G401 (cell line): ENCODE measurements at places on chromosomes 1 and 21. TPM values are rescaled to one million over a fixed set of nuclear protein-coding genes. Genes with fewer than 3 reads are reported as not detected.

DNA sequence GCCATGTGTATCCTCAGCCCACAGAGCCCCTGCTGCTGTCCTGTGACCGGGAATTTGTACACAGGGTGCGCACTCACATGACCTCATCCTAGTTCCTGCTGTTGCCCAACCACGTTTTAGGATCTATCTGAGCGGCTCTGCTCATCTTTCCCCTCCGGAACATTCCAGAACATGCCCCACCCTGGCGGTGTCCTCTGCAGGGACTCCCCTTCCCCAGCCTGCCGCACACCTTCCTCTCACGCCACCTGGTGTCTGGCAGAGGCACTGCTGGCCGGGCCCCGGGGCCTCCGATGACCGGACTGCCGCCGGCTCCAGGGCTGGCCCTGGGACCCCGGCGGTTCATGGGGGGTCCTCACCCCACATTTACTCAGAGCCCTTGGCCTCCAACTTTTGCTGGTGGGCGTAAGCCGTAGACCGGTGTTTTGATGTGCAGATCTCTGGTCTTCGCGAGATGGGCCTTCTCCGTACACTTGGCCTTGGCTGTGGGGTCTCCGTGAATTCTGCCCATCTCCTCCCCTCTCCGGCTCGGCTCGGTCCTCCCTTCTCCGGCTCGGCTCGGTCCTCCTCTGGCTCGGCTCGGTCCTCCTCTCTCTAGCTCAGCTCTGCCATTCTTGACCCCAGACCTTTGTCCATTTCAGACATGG is 29.5 kb downstream of the ARHGEF16 start:
- no peak for DNase-seq

- DNase-seq = no peak
Observed at GRCh38 chr1:30984991-30985503, 76.5 kb upstream of the SDC3 start.

Gene PLA2G5
- total RNA-seq = not detected in 2 replicates

DNA sequence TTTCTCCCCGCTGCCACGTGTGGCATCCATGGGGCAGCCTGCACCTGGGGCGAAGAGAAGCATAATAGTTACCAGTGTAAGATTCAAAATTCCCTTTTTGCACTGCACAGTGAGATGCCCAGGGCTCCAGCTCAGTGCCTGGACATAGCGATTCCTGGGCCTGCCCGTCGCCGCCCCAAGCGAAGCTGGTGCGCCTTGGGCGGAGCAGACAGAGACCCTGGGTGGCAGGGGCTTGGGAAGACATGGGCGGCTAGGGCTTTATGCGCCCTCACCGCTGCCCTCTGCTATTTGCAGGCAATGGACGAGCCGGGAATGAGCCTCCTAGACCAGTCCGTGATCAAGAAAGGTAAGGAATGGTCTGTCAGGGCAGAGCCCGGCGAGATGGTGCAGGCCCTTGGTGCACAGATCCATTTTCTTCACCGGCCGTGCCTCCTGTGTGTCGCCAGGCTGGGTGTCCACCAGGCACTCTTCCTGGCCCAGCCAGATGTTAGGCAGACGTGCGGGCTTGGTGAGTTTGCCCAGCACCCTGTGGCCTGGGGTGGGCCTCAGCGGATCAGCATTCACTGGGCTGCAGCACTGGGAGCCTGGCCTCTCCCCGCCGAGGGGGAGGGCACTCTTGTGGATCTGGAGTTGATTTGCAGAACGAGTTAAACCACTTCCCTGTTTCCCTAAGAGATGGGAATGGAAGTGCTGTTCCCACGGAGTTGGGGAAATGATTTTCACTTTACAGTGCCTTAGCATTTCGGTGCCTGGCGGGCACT is 1.7 kb downstream of the TFAP2E start:
- DNase-seq = no peak

DNA sequence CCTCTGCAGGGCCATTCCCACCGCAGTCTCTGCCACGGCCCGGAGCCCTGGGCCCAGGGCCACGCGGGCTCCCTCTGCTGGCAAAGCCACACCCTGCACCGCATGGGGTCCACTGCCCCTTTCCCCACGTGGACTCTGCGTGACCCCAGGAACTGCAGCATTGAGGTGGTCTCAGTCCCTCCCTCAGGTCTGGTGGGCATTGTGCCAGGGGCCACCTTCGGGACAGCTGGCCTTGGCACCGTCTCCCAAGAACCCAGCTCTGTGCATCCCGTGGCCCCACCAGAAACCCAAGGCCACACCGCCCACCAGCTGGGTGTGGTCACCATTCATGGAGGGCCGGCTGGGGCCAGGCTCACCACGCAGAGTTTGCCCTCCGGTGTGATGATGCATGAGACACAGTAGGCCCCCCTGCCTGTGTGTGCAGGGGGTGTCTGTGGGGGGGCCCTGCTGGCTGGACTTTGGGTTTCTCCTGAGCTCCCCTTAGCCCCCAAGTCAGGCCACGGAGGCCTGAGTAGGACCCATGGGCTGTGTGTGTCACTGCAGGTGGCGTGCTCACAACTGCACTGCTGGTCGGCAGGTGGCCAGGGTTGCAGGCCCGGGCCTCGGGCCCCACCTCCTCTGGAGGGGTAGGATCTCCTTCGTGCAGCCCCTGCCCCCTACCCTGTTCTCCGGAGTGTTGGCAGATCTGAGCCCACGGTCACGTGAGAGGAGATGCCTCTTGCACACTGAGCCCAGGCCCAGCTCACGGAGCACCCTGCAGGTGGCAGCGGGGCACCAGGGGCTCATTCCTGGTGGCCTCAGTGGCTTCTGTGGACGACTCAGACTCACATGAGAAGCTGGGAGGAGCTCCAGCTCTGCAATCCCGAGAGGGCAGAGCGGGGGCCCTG is 5.8 kb downstream of the VWA1 start:
- no peak for DNase-seq

Gene ZNF697
- total RNA-seq = 2.6 and 4.5 TPM in 2 replicates

DNA sequence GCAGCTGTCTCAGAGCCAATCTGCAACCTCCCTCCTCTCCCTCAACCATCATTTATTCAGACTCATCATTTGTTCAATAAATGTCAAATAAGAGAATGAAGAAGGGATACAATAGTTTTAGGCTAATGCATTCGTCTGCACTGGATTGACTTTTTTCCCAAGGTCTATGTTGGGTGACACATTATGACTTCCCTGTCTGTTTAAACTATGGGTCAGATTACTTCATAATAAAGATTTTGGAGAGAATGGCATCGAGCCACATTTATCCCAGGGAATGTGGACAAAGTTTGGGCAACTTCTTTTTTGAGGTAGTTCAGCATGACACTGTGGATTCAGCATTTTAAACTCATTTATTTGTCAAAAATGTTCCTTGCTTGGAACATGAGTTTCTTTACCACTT is 107.4 kb upstream of the ADGRL2 start:
- DNase-seq = no peak

- no peak for DNase-seq
Observed at GRCh38 chr1:115479055-115479482, 141.0 kb upstream of the NGF start.
